T-helper 2 cell (primary cell): ENCODE measurements at places on chromosomes 3 and 15.

DNA sequence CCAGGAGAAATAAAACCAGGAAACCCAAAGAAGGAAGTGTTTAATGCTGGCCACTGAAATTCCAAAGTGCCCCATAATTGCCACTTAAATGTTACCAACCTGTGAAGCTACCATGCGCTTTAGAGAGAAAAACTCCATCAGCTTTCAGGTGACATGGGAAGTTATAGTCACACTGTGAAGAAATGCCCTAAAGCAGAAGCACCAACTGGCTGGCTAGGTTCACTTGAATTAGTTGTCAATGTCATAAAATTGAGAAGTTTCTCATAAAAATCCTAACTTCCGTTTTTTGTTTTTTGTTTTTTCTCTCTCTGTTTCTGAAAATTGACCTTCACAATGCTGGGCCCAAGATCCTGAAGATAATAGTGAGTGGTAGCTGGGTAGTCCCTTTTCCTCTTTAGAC is 167.9 kb upstream of the CTNNB1 start:
- no peak for DNase-seq

DNA sequence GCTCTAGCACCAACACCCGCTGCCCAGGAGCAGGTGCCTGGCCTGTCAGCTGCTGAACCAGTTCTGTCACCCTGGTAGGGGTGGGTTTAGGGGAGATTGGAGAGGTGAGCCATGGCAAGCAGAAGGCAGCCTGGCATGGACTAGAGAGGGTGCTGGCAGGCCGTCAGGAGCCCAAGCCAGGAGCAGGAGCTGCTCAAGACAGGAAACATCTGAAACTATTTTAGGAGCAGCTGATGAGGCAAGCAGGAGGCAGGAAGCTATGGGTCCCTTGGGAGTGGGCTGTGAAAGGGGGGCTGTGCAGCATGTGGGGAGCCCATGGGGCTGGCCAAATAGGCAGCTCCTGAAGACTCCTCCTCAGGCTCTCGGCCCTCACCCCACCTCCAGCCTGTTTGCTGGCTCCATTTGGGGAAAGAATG is 2.3 kb downstream of the INKA1 start:
- no peak for DNase-seq

DNA sequence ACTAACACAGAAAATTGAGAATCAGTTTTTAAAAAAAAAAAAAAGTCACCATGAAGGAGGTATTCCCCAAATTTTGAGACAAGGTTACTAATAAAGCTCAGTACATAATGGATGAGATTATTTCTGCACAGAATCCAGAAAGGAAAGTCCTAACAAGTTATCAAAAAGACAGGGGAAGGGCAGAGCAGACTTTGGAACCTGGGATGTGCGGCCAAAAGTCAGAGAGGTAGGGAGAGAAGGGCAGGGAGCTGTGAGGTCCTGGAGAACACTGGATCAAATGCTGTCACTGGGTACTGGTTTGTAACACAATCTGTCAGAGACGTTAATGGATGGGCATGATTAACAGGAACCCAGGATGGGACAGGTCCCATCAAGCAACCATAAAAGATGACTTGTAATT is 12.2 kb upstream of the LACTB start:
- DNase-seq: no peak

DNA sequence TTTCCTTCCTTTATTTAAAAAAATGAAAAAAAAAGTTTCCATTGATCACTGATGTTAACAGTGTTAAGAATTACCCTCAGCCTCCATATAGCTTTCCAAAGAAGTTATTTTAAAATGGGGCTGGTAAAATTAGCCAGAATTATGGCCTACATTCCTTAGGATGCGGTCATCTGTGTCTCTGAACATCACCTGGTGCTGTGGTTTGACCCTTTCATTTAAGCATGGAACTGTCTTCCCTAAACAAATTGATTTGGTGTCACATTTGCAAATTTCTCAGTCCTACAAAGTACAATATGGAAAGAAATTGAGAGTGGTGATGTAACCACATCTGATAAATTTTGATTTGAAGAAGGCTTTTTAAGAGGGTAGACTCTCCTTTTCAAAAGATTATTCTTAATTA is 40.3 kb upstream of the ZPLD1 start:
- DNase-seq: no peak

DNA sequence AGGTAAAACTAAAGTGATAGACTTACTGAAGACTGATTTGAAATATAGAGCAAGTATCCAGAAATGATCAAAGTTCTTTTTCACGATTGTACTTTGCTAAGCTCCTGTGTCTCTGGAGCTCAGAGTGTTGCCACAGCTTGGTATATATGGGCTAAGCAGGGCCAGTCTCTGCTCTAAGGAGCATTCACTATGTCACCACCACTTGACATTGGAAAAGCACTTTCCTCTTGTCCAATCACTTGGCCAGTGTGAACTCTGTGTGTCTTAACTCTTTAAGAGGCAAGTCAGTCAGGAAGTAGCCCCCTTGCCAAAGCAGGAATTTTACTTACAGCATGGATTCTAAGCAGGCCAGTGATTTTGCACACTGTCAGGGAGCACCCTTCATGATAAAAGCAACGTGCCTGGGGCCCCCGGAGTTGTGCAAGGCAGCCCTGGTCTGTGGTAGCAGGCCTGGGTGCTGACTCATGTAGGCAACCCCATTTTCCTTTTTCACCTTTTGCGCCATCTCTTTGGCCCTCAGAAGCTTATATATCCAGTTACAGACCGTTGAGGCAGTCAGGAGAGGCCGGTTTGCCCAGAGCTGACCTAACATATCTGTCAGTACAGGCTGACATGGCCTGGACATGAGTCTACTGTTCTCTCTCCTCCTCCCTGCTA is 73.0 kb downstream of the HCN4 start:
- DNase-seq: no peak

DNA sequence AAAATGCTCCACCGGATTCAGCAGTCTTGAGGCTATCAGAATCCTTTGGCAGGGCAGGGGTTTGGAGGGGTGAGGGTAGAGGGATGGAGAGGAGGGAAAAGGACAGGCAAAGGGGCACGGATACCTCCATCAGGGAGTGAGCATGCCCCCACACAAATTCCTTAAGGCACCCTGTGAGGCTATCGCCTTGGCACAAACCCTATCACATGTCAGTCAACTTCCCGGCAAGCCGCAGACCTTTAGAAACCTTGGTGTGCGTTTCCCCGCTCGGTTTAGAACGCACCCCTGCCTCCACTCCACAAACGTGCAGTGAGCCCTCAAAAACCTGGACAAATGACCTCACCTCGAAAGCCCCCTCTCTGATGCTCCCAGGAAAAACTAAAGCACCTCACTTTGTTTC is 422 bp upstream of the SETMAR start:
- DNase-seq: no peak

- no peak for DNase-seq
These were observed 57.4 kb upstream of the TFRC start for GRCh38 chr3:196139281-196139680.

- no peak for DNase-seq
These were observed 271.0 kb upstream of the TBL1XR1 start for GRCh38 chr3:177468331-177468730.

- DNase-seq: no peak
These were observed 390.2 kb downstream of the NR2F2 start for GRCh38 chr15:96720656-96721055.

- no peak for DNase-seq
These were observed 103.4 kb upstream of the MELTF start for GRCh38 chr3:197132916-197133530.
